ENCODE measurements at places on chromosomes 5 and 9.

DNA sequence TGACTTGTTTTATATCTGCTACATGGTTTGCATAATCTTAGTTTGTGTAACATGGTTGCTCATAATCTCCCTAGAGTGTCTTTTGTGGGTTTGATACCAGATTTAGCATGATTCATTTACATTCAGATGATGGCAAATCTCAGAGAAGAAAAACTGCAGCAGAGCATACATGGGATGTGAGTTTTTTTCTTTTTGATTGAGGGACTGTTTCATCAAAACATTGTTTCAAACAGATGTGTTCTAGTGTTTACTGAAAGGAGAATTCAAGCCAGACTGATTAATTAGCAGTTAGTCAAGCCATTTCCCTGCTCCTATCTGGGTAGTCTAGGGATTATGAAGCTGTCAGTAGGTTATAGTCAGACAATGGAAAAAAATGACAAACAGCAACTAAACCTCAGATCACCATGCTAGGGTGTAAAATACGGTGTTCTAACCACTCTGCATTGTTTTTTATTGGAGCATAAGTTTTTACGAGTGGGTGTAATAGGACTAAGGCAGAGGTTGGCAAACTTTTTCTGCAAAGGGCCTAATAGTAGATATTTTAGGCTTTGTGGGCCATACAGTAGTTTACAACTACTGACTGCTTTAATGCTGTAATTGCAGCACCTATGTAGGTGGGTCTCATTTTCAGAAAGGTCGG is 10.5 kb upstream of the GDNF start:
- DNase-seq, result no peak

- peak; percentile 4 for DNase-seq
Measured at GRCh38 chr5:172492097-172492840, 37.9 kb upstream of the SH3PXD2B start.

DNA sequence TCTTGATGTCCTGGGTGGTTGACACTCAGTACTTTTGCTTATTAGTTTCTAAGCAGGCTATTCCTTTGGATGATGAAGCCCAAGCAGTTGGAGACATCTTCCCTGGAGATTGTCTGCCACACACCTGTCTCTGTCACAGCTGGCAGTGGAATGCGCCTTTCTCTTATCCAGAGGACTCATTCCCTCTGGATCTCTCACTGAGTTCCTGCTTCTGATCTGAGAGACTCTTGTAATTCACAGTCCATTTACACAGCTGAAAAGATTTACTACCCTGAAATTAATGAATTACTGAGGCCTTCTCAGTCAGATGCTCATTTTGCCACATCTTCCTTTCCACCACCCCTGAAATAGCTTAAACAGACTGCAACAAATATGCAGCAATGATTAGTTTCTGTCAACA is 15.9 kb downstream of the TAL2 start:
- DNase-seq, result no peak

GRCh38 chr5:139164020-139164419 is 34.1 kb downstream of the SIL1 start:
- no peak for DNase-seq

DNA sequence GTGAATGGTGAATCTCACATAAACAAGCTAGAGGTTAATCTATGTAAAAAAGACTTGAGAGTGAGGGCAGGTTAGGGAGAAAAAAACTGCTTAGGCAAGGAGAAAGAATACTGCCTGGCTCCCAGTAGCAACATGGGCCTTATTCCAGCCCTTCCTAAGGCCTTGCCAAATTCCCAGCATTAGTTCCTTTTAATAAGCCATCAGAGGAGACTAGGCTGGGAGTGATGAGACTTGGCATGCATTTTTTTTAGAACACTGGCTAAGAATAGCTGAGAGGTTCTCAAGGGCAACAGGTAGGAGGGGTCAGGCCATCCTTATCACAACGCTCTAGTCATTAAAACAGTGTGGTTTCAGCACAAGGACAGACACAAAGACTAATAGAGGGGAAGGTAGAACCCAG is 20.9 kb upstream of the ZBTB43 start:
- no peak for DNase-seq

DNA sequence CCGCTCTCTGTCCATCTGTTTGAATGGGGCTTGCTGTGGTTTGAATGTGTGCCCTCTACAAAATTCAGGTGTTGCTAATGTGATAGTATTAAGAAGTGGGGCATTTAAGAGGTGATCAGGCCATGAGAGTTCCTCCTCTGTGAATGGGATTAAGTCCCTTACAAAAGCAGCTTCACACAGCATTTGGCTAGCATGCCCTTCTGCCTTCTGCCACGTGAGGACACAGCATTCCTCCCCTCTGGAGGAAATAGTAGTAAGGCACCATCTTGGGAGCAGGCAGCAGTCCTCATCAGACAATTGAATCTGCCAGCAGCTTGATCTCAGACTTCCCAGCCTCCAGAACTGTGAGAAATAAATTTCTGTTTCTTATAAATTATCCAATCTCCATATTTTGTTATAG is 540.2 kb downstream of the CSNK1G3 start:
- DNase-seq, result no peak

DNA sequence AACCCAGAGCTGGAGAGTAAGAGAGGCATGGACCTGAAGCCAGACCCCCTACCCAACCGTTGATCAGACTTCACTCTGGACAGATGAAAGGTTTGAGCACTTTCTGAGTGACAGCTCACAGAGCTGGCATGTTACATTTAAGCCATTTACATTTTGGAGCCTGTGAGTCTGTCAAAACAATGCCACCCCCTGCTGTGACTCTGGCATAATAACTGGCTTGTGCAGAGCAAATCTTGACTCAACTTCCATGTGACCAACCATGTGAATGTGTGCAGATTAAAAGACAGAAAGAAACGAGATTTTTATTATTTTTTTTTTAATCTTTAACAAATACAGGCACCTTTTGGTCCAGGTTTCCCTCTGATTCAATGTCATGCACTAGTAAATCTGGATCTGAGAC is 48.5 kb downstream of the MFAP3 start:
- DNase-seq, result no peak

DNA sequence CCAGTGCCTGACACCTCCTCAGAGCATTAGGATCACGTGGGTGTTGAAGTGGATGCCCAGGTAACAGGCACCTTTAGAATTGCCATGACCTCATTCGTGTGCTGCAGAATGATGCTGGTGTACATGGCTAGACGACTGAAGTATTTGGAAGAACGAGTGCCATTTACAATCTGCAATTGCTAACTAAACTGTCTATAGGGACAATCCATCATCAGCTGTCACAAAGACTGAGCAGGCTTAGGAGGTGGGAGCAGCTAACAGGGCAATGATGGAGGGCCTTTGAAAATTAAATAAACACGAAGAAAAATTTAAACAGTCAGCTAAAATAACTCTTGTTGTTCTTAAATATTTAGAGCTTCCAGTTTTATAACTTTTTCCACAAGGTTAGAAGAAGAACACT is 375.8 kb downstream of the GADD45G start:
- no peak for DNase-seq

DNA sequence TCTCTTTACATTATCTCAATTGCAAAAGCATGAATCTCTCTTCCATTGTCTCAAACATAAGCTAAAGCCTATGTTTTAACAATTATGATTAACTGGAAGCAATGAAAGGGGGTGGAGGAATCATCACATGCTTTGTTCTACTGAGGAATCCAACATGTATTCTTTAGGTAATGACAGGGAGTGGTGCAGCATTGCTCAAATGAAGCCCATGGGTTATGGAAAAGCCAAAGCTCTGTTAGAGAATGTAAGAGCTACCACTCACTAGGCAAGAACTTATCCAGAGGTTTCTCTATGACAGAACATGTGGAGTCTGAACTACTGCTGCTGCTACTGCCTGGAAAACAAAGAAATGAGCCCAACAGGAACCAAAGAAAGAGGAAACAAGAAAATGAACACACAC is 28.7 kb downstream of the KIF3A start:
- DNase-seq, result no peak

DNA sequence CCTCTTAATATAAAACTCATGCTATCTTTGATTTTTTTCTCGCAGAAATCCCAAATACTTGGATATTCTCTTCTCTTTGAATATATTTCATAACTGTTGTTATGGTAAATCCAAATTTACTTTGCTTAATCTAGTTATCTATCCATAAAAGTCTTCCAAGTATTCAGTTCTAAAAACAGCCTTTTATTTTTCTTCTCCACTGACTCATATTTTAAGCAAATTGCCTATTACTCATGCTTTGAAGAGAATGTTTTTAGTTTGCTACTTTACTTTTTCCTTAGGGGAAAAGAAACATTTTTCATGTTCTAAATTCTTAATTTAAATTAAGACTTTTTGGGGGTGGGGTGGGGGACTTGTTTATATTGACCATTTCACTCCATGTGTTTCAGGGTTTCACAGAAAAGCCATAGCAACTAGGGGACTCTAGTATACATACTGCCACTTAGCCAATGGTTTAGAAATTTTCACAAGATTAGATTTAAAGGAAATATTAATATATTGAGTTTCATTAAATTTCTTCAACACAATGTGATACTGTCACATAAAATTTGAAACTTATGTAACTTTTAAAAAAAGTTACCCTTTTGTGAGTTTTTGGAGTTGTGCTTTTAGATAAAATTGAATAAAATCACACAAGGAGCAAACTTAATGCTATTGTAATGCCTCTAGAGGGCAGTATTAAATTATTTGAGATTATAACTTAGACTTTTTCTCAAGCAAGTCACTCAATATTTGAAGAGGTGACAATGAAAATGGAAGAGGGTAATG is 545.8 kb upstream of the ARRDC3 start:
- no peak for DNase-seq

DNA sequence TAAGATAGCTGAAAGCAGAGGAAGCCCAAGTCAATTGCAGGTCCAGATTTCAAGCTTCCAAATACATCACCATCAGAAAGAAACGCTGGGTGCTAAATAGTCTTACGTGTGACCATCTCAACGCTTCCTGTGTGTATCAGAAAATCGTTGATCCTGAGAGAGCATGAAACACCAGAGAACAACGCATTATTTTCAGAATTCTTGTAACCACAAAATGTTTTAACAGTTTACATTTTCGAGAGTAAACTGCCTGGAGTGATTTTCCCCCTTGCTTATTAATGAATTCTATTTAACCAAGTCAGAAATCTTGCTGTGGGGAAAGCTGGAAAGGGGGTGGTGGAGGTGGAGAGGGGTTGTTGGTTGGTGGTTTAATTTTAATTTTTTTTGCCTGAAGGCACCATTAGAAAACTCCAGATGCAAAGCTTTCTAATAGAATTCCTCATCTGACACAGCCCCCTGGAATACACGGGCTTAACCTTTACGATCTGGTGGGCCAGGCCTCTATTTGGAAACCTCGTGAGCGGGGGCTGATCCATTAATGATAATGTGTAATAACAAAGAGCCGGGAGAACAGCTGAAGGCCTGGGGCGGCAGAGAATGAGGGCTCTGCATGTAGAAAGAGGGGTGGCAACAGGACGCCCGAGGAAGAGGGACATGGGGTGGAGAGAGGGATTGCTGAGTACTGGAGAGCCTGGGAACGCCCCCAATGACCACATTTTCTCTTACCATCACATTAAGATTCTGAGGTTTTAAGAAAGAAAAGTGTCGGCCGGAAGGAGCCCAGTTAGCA is 124.5 kb upstream of the NFIB start:
- no peak for DNase-seq

GRCh38 chr5:2895196-2895595 is 143.7 kb upstream of the IRX2 start:
- no peak for DNase-seq

GRCh38 chr5:151709109-151709735 is 22.5 kb upstream of the SPARC start:
- DNase-seq, result no peak
